ENCODE measurements at places on chromosomes 1 and 21.

GRCh38 chr1:119840745-119841144 is 29.5 kb upstream of the REG4 start:
- DNase-seq = no peak

- no peak for DNase-seq
These were observed 100.1 kb downstream of the NFIA start for GRCh38 chr1:61182480-61182879.

- DNase-seq = no peak
These were observed 90.7 kb downstream of the JAK1 start for GRCh38 chr1:64875606-64876005.

DNA sequence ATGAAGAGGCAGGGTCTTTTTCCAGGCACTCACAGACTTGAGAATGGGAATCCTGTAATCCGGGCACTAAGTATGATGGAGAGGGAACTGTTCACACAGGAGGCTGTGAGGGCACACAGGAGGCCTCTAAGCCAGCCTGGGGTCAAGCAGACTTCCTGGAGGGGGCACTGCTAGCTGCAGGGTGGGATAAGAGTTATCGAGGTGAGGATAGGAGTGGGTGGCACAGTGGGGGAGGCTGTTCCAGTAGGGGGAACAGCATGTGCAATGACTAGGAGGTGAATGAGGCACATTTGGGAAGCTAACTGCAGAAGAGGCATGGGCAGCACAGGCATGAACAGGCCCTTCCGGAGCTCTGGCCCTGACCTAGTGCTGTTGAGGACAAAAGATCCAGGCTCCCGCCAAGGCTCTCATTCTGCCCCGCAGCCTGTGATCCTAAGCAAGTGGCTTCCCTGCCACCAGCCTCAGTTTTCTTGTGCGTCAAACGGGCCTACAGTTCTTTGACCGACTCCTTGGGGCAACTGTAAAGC is 216.7 kb downstream of the TRABD2B start:
- no peak for DNase-seq

- DNase-seq = no peak
These were observed 68.7 kb downstream of the ADAMTS1 start for GRCh38 chr21:26776310-26777021.

GRCh38 chr1:150875197-150876118 is 941 bp downstream of the ARNT start:
- peak; percentile 36 for DNase-seq

DNA sequence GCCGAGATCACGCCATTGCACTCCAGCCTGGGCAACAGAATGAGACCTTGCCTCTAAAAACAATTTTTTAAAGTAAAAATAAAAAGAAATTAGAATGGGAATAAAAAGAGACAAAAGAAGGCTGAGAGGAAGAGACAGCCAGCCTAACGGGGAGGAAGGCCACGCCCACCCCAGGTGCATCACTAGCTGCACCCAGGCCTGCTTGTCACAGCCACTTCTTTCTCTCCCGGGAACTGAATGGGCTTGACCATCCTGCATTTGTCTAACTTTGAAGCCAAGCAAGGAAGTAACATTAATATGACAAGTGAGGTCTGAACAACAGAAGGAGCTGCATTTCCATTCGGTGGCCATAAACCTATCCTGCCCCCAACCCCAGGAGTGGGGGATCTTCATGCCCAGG is 20.8 kb upstream of the EFNA1 start:
- DNase-seq = no peak

GRCh38 chr1:239526391-239526790 is 140.0 kb downstream of the CHRM3 start:
- DNase-seq = no peak

DNA sequence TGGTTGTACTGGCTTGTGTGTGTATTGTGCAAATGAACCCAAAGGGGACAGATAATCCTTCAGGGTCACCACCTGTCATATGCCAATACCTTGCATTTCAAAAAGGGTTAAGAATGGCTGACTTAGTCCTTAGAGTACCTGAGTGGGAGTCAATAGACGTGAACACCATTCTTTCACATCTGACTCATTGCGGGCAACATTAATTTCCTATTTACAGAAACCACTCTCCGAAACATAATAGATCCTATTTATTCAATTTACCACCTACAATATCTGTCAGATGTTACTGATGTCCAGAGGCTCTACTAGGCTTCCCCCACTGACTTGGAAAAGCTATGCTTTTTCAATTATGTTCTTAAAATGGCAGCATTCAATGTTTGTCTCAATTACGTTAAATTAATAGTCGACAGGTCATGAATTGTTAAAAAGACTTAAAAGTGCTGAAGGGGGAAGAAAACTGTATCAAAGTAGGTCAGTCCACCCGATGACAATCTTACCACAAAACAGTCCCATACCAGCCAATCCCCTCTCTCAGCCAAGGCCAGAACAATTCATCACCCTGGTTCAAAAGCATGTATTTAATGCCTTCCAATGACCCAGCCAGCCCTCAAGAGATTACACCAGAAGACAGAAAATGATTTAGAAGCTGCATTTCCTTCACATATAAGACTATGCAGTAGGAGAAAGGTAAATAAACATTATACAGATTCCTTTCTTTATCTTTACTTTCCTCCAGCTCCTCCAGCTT is 48.6 kb upstream of the PLA2G2C start:
- DNase-seq = no peak

DNA sequence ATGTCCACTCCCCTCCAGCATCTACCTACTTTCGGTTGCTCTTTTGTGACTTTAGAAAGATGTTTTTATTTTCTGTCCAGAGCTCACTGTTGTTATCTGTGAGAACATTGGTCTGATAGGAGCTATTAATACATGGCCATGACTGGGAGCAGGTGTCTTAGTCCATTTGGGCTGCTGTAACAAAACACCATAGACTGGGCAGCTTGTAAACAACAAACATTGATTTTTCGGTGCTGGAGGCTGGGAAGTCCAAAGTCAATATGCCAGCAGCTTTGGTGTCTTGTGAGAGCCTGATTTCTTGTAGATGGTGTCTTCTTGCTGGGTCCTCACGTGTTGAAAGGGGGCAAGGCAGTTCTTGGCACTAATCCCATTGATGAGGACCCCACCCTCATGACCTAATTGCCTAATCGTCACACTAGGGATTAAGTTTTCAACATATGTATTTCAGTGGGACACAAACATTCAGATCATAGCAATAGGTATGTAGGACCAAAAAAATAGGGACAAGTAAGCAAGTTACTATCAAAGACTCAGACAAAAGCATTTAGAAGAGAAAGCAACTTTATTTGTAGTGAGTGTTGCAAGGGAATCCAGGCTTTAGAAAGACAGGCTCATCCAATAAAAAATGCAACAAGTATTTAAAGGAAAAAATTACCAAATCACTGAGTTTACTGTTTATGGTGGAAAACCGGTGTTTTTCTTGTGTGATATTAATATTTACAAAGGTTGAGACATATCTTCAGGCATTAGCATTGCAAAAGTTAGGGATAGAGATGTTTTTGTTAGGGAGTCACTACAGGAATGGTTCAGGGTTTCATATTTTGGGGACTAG is 55.2 kb upstream of the WDR26 start:
- no peak for DNase-seq

- DNase-seq = no peak
These were observed 415 bp upstream of the LAD1 start for GRCh38 chr1:201399352-201400126.
